ENCODE measurements at places on chromosomes 2 and 18. TPM values are rescaled to one million over a fixed set of nuclear protein-coding genes. Genes with fewer than 3 reads are reported as not detected.

DNA sequence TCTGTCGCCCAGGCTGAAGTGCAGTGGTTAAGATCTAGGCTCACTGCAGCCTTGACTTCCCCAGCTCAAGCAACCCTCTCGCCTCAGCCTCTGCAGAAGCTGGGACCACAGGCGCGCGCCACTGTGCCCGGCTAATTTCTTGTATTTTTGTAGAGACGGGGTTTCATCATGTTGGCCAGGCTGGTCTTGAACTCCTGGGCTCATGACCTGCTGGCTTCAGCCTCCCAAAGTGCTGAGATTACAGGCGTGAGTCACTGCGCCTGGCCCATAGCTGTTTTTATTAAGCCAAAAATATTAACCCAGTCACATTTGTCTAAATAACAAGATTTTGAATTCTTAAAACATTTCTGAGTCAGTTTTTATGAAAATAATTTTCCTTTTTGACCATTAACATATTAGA lies 6.3 kb upstream of the SFT2D3 start:
- no peak for DNase-seq

Gene ATP8B1
- total RNA-seq = 8.0 TPM

Gene TTC21B
- 58.8 TPM for total RNA-seq

DNA sequence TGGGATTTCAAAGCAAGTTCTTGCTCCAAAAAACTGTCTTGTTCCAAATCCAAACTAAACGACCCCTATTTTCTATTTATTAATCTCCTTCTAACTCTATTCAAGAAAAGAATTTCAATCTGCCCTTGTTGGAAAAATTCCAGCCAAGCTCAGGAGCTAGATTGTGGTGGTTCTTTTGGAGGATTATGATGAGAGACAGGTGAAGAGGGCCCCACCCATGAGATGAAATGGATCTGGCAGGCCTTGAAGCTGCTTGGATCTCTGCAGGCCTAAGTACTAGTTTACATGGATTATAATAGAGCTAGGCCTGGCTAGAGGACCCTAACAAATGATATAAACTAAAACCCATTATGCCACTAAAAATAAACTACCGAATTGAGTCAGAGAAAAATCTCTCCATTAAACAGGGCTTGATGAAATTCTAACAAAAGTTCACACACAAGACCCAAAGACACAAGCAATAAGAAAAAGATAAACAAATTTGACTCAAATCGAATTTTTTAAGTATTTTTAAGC lies 101.6 kb downstream of the GFPT1 start:
- no peak for DNase-seq

GRCh38 chr18:11251229-11251890 lies 102.0 kb upstream of the PIEZO2 start:
- DNase-seq = peak; percentile 27

DNA sequence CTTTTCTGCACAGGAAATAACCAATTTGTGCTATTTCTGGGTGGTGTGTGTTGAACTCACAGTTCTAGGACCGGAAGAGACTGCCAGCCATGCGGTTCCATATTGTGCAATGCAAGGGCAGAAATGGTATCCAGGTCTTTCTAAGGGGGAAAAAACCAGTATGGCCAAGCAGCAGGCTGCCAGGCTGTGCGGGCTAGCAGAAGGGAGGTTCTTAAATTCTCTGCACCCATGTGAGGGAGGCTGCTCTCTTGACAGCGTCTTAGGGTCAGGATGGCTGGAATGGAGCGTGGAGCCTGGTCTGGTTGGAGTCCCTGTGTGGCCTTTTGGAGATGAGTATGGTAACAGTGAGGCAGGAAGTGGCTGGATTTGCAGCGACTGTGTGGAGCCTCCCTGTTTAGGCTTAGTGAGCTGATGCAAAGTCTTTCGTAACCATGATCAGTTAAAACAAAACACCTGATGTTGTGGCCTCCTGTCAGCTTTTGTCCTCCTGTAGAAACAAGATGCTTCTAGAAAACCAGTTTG lies 52.6 kb downstream of the NCK2 start:
- DNase-seq = peak; percentile 31

Gene PLA2R1
- 22.7 TPM for total RNA-seq

GRCh38 chr2:107697385-107697784 lies 129.3 kb upstream of the RGPD4 start:
- no peak for DNase-seq

DNA sequence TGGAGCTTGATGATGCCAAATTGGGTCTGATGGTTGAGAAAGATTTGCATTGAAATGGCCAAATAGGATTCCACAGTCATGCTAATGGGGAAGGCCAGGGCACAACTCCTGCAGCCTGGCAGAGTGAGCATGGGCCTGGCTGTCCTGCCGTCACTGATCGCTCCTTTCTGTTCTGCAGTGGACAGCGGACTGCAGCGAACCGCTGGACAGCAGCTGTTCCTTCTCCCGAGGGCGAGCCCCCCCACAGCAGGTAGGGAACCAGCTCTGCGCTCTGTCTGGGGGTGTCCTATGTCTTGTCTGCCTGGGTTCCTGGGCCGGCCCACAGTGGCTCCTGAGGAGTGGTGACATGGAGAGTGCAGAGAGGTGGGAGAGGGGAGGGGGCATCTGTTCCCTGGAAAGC lies 97.6 kb downstream of the CTIF start:
- no peak for DNase-seq

GRCh38 chr2:178419123-178419522 lies 31.9 kb downstream of the PRKRA start:
- no peak for DNase-seq
